BJ (cell line): ENCODE measurements at places on chromosomes 4 and X.

DNA sequence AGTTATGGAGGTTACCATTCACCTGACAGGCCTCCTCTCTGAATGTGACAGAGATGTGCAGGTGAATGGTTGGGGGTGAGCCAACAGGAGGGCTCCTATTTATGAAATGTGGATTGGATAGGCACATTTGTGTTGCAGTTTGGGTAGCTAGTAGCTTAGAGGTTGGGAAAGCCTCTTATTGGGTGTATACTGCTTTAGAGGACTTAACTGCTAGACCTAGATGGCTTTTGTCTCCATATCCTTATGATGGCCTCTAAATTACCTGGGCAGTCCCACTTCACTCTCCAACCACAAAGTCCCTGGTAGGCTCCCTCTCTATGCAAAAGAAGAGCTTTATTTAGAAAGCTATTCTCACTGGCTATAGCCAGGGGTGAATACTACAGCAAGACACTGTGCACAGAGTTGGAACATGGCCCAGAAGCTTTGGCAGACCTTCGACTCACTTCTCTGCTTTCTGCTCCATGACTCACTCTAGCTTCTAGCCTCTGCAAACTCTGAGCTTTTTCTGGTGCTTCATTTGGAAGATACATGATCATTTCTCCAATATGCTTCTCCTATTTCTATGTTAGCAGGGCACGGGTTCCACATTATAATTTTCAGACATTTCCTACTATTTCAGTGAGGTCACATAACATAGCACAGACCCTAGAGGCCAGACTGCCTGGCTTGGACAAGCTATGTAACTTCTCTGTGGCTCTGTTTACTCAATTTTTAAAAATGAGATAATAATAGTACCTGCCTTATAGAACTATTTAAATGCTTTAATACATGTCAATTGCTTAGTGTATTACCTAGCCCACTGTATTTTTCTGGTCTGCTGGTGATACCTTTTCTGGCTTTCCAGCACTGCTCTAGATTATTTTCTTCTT, 6.0 kb upstream of the VGLL1 start:
- DNase-seq, result peak; percentile 14

GRCh38 chr4:80423553-80424224, 88.2 kb downstream of the CFAP299 start:
- no peak for DNase-seq

DNA sequence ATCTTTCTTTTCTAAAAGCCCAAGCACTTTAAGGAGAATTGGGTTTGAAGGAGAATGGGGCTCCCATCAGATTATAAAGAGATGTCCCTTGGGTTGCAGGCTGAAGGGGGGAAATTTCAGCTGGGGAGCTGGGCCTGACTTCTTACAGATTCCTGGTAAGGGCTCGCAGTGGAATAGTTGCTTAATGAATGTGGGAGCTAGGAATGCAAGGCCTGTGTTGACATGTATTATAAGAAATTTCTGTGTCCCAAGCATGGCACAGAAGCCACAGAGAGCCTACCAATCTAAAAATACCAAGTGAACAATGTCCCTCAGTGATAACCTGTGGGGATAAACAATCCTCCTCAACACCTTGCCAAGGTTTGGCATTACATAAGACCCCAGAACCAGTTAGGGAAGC, 39.3 kb upstream of the WNK3 start:
- DNase-seq, result no peak

DNA sequence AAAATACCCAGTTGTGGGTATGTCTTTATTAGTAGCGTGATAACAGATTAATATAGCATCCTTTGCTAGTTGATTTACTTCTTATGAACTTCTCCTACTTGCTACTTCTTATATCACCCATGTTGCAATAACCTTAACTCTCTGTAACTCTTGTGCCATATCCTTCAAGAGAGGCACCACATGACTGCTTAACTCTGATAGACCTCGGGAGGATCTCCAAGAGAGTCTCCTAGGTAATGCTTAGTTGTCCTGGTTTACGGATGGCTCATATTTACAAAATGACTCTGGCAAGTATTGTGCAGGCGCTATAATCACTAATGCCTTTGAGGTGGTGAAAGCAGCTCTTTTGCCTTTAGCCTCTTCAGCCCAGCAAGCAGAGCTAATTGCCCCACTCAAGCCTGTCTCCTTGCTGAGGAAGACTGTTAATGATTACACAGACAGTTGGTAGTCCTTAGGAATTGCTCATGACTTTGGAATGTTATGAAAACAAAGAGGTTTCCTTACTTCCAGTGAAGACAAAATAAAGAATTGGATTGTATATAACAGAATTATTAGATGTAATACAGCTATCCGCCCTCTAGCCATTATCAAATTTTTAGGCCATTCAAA, 1305.8 kb downstream of the PCDH7 start:
- no peak for DNase-seq

DNA sequence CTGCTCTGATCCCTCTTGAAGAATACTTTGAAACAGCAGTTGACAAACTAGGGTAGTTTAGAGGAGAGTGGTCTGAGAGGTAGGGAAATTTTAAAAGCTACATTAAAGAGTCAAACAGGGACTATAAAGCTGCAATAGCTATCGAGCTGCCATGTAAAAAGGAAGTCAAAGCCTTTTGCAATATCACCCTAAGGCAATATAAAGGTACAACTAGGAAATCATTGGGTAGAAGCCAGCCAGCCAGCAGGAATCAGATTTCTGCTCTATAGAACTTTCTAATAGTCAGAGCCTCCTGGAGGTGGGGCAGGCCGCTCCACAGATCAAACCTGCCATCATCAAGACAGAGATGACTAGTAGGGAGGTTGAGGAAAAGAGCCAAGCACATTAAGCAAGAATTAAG, 15.2 kb upstream of the PHOX2B start:
- no peak for DNase-seq

GRCh38 chr4:182301736-182302135, 58.5 kb downstream of the TENM3 start:
- no peak for DNase-seq

DNA sequence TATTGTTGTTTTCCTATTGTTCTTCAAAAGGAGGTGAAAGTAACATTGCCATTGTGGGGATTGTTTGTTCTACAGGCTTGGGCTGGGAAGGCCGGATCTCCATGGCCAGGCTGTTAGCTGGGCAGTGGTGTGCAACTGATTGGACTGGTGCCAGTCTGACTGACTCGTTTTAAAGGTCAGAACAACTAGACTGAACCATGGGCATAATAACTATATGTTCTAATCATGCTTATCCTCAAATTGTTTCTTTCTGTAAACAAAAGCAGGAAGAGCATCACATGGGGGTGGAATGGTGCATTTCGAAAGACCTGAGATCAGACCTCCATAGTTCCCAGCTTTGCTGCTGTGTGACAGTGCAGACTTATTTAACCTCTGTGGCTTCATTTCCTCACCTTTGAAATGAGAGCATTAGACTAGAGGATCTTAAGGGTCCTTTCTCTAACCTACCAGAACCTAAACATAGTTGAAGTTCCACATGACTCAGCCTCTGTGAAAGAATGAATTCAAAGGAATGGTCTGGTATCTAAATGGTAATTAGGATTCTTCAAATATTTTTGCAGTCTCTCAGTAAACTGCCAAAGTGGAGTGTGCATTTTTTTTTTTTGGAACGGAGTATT, 66.7 kb upstream of the PGRMC2 start:
- DNase-seq, result peak; percentile 80

DNA sequence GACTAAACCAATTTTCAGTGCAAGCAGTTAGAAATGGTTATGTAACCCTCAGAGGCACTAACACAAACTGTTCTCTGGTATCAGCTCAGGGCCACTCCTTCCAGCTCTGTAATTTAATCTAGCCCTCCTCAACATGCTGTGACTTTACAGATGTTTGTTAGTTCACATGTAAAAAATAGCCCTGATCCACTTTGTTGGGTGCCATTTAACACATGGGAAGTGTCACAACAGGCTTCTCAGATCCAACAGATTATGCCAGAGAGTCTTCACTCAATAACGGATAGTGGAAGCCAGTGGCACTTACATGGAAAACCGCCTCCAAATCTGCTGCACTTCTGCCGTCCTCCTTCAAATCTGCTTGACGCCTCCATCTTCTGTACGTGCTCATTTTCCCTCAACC, 51.6 kb downstream of the ATP8A1 start:
- DNase-seq, result no peak

GRCh38 chr4:181761156-181761555, 482.0 kb upstream of the TENM3 start:
- DNase-seq, result no peak

DNA sequence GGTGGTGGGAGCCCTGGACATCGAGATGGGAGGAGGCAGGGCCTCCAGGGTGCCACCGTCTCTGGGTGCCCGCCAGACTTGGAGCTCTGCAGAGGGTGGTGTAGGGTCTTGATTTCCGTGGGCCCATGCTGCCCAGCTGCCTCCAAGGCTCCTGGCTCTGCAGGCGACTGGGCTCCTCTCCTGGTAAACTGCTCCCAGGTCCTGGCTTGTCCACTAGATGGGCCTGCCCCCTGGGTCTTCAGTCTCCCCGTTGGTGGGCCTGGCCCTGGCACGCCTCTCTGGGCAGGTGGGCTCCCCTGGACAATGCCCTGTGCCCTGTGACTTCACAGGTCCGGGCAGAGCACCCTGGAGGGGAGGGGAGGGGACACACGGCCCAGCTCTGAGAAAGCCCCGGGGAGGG, 7.7 kb downstream of the FGFR3 start:
- DNase-seq, result no peak

DNA sequence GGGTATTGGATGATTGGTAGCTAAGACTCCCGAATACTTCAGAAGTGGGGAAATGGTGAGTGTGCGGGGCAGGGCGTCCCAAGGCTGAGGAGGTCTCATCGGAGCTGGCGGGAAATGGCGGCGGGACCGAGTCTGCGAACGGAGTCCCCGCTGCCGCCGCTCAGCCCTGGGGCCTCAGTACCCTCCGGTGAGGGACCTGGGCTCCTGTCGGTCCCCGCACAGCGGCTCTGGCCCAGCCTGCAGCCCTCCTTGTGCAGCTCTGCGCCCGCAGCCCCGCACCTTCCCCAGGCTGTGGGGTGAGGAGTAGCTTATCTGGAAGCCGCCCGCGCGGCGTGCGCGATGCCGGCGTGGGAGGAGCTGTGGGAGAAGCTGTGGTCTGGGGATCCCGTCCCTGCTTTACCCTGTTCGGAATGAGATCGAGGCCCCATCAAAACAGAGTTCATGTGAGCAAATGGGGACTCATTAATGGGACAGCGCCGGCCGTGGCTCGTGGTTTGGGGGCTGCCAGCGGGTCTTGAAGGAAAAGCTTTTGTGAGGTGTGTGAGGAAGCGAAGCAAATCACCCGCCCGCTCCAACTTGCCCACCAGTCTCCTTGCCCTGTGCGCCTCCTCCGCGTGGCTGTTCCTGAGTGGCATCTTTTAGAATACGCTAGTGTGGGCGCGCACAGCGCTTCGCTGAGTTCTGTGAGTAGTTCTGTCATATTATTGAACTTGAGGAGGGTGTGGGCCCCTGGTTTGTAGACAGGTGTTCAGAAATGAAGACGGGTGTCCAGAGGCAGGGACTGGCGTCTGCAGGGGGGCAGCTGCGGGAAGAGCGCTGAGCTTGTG, 531 bp downstream of the ZNF141 start:
- DNase-seq, result no peak

- no peak for DNase-seq
Observed at GRCh38 chrX:4239650-4240540, 526.4 kb upstream of the PRKX start.
